ENCODE measurements at places on chromosomes 4 and X.
A peak's percentile ranks its signal among the peaks of the same experiment; 100 is the strongest.

- no peak for DNase-seq
Observed at GRCh38 chrX:104211187-104211586, 43.5 kb downstream of the ESX1 start.

- no peak for DNase-seq
Observed at GRCh38 chr4:39124885-39125599, 57.3 kb upstream of the WDR19 start.

DNA sequence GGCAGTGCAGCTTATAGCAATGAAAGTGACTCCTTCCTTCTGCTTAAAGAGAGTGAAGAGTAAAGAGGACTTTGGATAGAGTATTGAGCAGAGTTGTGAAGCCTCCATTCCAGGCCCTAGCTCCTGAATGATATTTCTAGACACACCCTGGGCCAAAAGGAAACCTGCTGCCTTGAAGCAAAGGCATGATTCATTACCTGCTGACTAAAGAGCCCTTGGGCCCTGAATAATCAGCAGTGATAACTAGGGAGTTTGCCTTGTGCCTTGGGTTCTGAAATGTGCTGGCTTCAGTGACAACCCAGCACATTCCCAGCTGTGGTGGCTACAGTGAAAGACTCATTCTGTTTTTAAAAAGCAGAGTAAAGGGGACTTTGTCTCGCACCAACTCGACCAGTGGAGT is 49.2 kb downstream of the STPG2 start:
- no peak for DNase-seq

DNA sequence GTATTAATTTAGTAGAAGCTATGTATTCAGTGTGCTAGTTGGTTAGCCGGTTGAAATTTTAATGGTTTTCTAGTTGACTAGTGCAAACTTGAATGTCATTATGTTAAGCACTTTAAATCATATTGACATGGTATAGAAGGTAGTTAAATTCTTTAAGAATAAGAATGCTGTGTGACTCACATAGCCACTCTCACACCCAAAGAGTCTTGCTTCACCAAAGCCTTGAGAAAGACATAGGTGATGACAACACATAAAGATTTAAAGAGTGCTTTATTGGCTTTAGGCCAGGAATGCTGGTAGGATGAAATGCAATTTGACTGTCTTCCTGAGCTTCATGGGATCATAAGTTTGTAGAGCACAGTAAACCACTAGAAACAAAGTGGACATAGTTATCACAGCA is 85.3 kb downstream of the DCAF8L2 start:
- no peak for DNase-seq

- no peak for DNase-seq
Observed at GRCh38 chr4:133145241-133145640, 3.9 kb upstream of the PCDH10 start.

GRCh38 chr4:146095091-146095690 is 80.3 kb upstream of the LSM6 start:
- no peak for DNase-seq

GRCh38 chr4:17493619-17494018 is 18.3 kb downstream of the QDPR start:
- DNase-seq = no peak

DNA sequence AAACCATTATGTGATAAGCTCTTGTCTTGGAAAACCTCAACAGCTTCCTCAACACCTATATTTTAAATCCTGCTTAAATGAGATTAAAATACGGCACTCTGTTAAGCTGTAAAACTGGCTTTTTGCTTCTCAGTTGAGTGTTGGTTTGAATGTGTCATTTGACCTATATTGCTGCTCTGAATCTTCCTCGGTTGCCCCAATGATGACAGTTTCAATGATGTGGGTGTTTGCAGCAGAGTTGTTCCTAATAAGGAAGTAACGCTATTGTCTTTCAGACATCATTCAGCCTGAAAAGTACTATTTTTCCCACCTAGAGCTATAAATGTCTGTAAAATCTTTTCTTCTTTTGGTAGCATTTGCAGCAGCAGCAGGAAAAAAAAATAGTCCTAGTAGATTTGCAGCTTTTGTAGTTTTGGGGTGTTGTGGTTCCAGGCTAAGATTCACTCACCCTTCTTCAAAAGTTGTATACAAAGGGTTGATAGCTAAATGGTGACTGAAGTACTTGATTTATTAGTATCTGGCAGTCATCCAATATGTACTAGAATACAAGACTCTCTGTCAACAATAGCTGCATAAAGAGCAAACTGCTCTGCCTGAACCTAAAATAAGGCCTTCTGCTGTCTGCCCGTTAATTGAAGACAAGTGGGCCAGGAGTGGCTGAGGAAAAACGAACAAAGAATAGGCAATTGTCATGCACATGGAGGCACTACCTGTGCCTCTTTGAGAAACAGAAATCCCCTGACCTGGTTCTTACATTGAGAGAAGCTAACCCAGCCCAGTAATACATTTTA is 333.1 kb downstream of the IL1RAPL1 start:
- no peak for DNase-seq

DNA sequence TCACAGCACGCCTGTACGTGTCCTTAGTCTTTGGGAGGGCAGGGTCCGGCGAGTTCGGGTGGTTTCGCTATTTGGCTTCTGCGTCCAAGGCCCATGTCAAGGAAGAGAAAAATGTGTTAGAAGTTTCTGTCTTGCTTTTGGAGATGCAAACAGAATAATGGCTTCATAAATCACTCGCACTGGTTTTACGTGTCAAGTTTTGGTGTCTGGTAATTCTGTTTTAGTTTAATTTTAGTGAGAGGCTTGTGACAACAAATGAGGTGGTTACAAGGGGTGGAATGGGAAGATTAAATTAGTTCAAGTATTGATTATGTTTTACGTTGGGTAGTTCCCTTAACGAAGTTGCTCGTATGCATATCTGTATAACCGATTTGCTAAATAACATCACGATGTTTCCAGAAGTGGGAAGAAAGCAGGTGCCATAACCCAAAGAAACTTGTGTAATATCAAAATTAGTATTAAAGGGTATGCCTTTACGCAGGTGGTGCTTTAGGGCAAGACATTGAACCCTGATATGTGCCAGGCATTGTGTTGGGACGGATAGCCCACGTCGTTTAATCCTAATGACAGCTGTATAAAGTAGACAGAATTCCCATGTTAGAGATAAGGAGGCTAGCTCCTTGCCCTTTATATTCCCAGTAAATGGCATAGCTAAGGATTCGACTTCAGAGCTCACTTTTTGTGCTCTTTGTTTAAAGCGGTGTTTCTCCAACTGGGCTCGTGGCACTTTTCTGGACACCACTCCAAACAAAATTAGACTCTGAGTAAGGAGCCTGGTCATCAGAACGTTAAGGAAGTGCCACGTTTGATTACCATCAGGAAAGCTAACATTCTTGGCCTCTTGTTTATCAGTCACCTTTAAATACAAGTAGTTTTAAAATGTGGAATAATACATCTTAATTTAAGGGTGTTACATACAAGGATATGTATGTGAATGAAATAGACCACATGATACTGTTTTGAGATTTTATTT is 843 bp downstream of the RPL34 start:
- DNase-seq = no peak

- no peak for DNase-seq
Observed at GRCh38 chrX:13690836-13691235, 1.9 kb downstream of the RAB9A start.

GRCh38 chrX:136597954-136598353 is 50.0 kb upstream of the CD40LG start:
- no peak for DNase-seq

GRCh38 chr4:148834804-148835631 is 392.8 kb upstream of the NR3C2 start:
- DNase-seq = no peak

GRCh38 chr4:42425146-42426065 is 28.1 kb downstream of the SHISA3 start:
- no peak for DNase-seq

GRCh38 chr4:186216465-186217024 is 10.8 kb upstream of the KLKB1 start:
- no peak for DNase-seq

- no peak for DNase-seq
Observed at GRCh38 chr4:88212253-88212561, 53.8 kb upstream of the ABCG2 start.

DNA sequence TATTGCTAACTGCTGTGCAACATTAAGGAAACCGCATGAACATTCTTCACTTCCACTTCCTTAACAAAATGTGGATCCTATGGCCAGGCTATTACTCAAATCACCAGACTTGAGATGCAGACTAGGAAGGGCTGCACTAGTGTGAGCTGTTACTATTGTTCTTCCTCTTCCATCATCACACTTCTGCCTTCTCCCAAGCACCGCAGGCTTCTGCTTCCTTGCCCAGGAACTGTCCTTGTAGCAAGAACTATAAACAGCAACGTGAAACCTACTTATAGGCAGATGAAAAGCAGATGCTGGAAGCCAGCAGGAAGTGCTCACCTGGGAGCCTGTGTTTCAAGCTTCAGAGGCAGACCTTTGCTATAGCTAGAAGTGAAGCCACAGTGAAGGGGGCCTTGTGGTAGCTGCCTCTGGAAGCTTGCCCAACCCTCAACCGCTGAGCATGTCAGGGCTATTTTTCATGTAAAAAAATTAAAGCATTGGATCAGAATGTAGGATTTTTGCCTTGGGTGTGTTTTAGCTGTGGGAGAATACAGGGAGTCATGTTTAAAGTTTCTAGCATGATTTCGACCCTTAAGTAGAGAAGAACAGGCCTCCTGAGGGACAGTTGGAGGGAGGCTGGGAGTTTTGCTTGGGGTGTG is 43.9 kb downstream of the CLNK start:
- DNase-seq = no peak

DNA sequence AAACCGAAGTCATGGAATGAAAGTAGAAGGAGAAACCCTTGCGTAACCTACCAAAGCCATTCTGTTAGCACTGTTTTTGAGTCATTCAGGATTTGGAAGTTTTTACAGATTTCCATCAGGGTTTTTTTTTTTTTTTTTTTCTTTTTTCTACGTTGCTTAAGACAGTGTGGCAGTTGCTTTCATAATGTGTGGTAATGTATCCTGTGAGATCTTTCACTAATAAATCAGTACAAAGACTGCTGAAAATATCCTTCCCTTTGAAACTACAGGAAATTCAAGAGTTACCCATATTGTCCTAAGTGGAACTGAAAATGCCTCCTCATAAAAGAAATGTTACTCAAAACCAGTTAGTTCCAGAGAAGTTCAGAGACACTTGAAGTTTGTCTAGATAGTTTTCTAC is 137.8 kb downstream of the RAPGEF2 start:
- no peak for DNase-seq

DNA sequence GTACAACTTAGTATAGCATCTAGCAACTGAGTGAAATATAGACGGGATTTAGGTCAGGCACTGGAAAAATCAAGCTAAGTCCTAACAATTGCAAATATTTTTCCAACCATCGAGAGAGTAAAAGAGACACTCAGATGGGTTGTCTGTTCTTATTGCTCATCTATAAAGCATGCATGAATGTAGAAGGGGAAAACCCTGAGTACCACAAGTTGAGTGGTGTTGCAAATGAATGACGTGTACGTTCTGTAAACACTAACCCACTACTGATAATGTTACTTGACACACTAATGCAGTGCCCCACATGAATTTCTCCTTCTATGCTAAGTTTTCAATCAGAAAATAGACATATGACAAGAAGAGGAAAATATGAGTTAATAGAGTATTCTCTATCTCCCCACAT is 211.2 kb downstream of the COX18 start:
- DNase-seq = no peak

DNA sequence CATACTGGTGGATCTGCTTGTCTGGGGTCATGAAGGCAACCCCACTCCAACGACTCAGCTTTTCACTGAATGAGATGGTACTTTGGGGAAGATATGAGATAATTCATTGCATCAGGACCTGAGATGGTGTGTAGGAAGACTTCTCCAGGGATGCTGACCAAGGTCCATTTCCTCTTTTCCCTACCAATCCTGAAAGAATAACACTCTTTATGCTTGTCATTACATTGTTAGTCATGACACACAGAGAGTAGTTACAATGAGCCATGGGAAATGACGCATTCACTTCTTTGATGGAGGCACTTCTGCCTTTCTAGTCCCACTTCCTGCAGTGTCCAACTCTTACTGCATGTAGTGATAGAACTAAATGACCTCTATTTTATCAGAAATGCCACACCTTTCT is 58.6 kb downstream of the AREG start:
- no peak for DNase-seq

- no peak for DNase-seq
Observed at GRCh38 chr4:13093170-13093569, 391.0 kb downstream of the RAB28 start.

GRCh38 chr4:52911684-52912294 is 49.7 kb downstream of the RASL11B start:
- DNase-seq = peak; percentile 72

GRCh38 chr4:159178151-159178546 is 75.3 kb downstream of the RAPGEF2 start:
- DNase-seq = no peak

DNA sequence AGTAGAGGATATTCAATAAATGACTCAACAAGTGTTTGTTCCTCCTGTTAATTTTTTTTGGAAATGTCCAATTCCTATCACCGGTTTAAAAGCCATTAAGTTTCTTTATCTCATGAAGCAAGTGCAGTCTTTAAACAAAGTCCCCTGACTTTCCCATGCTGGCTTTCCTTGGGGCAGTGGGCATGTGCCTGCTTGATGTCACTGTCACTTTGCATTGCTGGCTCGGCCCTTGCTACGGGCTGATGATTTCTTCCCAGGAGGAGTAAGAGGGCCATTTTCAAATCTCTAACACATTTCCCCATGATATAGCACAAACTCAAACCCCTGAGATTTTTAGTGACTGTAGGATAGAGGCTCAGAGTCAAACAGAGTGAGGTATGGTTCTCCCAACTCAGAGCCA is 275.8 kb upstream of the TENM3 start:
- no peak for DNase-seq

DNA sequence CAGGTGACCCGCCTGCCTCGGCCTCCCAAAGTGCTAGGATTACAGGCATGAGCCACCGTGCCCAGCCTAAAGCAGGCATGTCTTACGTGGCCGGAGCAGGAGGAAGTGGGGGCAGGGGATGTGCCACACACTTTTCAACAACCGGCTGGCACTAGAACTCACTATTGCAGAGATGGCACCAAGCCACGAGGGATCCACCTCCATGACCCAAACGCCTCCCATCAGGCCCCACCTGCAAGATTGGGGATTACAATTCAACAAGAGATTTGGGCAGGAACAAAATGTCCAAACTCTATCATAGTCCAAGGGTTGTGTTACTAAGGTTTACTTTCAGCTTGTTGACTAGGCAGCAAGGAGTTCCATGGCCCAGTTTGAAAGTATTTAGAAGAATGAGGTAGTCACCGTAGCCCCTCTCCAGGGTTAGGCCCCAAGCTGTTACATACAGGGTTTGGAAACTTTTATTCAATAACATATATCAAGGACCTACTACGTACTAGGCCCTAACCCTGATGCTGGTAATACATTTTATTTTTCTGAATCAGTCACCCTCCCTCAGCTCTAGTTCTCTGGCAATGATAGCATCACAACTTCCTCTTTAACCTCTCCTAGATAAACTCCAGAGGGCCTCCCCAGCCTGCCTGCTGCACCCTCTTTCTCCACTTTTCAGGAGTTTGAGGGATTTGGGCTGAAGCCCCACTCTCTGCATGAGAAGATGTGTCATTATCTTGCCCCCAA is 18.0 kb upstream of the TBC1D14 start:
- DNase-seq = no peak

All from stimulated activated CD4-positive, alpha-beta T cell treated with anti-CD3 and anti-CD28 coated beads, Interleukin-12 subunit alpha, Interleukin-12 subunit beta, amount 100 ng/mL, for 24 hours (primary cell).